ENCODE measurements at places on chromosomes 5 and 9. TPM values are rescaled to one million over a fixed set of nuclear protein-coding genes. Genes with fewer than 3 reads are reported as not detected.

Gene MARCHF3
- 17.7 TPM for total RNA-seq

Gene PCDHGB2
- 3.8 TPM for total RNA-seq

Gene DND1
- 2.3 TPM for total RNA-seq

Gene LCN10
- 0.75 TPM for total RNA-seq

Gene GCNT1
- 33.7 TPM for total RNA-seq

Gene ANKS6
- 44.5 TPM for total RNA-seq

Gene SHISAL2B
- 5.0 TPM for total RNA-seq

Gene IFNA5
- total RNA-seq, result not detected

Gene GHR
- 0.20 TPM for total RNA-seq

Gene GABRP
- total RNA-seq, result 1.5 TPM

Gene DMRT3
- not detected for total RNA-seq

DNA sequence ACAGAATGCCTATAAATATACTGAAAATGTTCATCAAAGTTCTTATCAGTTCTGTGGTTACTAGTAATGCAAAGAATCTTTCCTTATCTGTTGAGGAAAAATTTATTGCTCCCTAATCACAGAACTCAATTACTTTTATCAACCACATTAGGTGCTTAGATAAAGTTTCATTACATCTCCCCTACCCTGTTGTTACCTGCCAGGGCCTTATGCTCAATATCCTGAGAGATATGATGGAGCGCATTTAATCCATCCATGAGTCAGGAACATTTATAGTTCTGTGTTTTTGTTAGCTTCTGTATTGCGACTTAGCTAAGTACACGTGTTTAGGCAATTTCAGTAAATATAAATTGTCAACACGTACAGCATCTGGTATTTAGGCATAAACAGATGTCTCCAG lies 164.3 kb upstream of the ST8SIA4 start:
- DNase-seq, result no peak

- no peak for DNase-seq
Observed at GRCh38 chr5:82384034-82384750, 106.0 kb upstream of the RPS23 start.

GRCh38 chr5:136213919-136214493 lies 21.0 kb upstream of the SMIM32 start:
- DNase-seq, result no peak

GRCh38 chr5:63916786-63917185 lies 45.5 kb downstream of the HTR1A start:
- DNase-seq, result no peak

DNA sequence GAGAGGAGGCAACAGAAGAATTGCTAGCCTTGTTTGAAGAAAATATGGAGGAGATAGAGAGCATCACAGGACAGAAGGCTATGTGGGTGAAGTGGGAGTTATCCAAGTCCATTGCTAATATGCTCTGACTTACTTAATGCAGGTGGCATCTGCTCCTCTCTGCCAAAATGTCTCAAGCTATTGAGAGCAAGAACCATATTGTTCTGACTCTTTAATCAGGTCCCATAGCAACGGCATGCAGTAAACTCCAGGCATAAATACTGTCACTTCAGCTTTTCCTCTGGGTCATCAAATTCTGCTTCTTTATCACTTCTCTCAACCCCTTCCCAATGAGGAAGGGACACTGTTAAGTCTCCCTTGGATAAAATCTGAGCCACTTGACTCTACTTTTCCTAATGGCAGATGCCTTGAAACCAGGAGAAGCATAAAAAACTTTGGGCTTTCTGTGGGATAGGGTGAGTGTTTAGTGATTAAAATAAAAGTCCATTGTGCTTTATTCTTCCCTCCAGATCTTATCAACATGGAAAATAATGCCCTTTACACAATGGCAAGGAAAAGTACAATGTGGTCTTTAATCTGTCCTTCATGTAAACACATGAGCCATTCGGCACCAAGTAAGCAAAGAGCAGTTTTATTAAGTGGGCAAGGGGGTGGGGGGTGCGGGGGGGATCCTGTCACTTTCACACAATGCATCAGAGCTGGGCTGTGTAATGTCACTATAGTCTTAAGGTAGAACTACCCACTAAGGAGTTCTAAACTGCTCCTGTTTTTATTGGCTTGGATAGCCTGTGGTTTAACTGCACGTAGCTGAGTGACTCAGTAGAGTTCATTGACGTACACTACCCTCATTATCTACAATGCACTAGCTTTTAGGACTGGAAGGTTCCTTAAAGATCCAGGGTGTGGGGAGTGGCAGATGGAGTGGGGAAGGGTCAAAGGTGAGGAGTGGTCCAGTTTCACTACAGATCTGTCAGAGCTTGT lies 71.0 kb upstream of the TARS1 start:
- DNase-seq, result no peak

- DNase-seq, result no peak
Observed at GRCh38 chr5:58300346-58300895, 159.5 kb downstream of the PLK2 start.

- DNase-seq, result no peak
Observed at GRCh38 chr5:76608833-76609232, 14.4 kb downstream of the F2RL2 start.

DNA sequence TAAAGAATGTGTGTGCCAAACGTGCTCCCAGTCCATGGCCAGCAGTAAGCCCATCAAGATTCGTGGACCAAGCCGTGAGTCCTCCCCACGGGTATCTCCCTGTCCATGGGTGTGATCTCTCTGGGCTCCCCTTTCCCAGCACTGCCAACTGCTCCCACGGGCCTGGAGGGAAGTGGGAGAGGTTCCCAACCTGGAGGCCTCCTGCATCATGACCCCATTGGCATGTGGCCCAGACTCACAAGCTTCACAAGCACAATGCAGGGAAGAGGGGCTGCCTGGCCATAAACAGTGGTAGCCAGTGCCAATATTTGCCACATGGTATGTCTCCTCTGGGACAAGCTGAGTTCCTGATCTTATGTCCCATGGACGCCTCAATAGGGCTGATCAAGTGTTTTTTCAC lies 59.1 kb downstream of the ABLIM3 start:
- no peak for DNase-seq

- DNase-seq, result no peak
Observed at GRCh38 chr5:116145416-116145815, 60.6 kb downstream of the COMMD10 start.

DNA sequence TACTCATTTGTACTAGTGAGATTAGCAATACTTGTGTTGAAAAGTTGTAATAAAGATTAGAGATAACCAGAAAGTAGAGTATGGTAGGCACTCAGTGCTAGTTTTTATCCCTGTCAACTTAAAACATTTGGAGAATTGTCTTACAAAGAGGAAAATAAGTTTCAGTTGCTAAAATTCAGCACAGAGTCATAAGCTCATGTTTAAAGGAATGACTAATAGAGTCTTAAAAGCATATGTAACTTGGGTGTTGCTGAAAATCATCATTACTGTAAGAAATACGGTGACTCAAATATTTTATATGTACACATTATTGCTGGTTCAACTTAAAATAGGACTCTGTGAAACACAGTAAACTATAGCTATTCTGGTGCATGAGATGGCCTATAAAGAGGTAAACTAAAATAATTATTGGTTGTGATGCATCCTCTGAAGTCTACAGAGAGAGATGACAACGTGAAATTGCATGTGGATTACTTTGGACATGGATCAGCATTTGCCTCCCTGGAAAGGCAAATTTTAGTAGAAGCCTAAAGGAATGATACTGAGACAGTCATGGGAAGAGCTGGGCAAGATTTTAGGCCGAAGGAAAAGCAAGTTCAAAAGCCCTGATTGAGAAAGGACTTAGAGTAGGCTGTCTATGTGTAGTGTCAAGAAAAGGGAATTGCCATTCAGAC lies 34.6 kb downstream of the SGCD start:
- DNase-seq, result no peak

DNA sequence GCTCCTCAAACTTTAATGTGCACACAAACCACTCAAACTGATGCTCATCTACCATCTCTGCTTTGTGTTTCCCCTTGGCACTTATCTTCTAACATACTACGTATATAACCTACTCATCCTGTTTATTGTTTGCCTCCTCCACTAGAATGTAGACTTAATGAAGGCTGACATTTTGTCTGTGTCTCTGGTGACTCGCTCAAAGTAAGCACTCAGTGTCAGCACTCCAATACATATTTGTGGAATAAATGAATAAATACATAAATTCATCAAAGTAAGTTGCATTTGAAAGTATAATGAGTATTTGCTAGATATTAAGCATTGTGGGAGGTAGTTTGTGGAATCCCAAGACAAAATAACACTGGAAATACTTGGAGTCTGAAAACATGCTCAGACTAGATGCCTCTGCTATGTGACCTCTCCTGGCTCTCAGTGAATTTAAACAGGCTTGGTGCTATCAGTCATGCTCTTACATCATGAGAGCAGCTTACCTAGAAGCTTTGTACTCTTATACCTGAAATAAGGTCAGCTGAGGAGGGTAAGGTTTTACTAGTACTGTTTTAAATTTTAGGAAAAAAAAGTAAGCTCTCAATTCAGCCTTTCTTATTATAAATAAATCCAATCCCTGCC lies 37.0 kb upstream of the RANBP6 start:
- DNase-seq, result no peak

GRCh38 chr5:149754172-149754880 lies 24.2 kb downstream of the PPARGC1B start:
- DNase-seq, result no peak

- DNase-seq, result no peak
Observed at GRCh38 chr5:53956196-53956595, 354.2 kb downstream of the ARL15 start.

GRCh38 chr5:94161801-94162200 lies 420.4 kb upstream of the POU5F2 start:
- DNase-seq, result no peak

- DNase-seq, result no peak
Observed at GRCh38 chr5:159005062-159005461, 94.7 kb downstream of the EBF1 start.

DNA sequence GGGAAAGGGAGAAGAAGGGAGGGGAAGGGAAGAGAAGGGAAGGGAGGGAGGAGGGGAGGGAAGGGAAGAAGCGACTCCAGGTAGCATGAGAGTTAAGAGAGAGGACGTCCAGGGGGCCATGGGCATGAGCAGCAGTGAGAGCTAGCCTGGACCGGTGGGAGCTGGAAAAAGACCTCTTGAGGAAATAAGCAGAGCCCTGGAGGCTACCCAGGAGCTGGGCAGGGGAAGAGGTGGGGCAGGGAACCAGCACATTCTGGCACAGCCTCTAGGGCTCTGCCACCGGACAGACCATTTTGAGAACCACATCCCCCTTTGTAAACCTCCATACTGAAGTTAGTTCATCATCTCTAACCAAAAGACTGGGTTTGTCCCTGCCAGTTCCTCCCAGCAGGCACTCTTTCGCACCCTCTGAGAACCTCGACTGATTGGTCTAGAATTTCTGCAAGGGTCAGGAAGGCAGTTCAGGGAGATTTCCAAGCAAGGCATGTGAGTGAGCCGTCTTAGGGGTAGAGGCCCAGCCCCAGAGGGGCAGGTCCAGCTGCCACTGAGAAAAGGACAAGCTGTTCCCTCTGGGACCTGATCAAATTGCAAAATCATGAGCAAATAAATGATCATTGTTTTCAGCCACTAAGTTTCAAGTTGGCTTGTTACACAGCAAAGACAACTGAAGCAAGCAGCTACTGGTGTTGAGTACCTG lies 11.6 kb downstream of the NAIF1 start:
- peak; percentile 59 for DNase-seq

- no peak for DNase-seq
Observed at GRCh38 chr5:64806537-64806936, 37.8 kb downstream of the CWC27 start.

- DNase-seq, result no peak
Observed at GRCh38 chr9:83336706-83337105, 201.5 kb downstream of the FRMD3 start.

DNA sequence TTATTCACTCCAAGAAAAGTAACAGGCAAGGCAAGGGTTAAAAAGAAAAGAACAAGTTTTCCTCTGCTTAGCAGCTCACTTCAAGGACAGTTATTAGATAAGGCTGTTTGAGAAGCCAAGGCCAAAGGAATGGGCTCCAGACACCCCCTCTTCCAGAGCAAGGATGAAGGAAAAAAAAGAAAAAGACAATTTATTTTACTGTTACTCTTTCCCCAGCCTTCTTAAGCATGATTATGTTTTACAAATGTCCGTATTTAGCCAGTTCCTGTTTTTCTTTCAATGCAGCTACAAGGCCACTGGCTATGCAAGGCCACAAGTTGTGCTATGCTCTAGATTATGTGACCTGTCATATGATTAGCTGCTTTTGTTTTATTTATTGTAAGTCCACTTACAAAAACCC lies 106.5 kb upstream of the SIMC1 start:
- no peak for DNase-seq

GRCh38 chr9:137000177-137000930 lies 4.0 kb upstream of the CLIC3 start:
- DNase-seq, result no peak

DNA sequence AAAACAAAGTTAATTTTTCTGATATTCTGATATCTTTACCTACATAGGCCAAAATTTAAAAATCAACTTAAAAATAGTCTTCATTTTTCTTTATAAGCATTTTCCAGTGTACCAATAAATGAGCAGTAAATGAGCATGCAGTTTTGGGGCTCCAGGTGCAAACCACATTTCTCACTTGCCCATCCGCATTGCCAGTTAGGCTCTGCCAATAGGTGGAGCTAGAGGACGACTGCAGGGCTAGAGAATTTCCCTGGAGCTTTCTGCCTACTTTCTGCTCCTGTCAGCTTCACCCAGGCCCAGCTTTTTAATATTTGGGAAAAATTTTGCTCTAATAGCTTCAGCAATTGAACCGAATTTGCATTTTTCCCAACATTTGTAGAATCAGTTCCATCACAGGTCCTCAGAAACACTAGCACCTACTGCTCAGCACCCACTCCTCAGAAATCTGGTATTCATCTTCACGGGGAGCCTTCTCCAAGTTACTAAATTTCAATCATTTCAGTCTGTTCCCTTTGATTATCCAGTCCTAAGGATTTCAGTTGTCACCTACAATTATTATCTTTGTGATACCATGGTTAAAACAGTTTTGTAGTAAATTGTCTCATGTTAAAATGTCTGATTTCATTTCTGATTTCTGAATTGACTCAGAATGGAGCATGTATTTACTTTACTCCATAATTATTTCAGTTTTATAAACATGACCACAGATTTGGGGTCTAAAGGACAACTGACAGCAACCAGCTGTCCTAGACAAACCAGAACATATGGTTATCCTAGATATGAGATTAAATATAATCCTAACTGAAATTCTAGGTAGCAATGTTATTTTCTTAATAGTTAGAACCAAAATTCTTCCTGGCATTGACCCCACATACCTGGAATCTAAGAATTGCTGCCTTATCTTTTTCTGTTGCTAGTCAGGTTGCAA lies 104.6 kb upstream of the FAM174A start:
- DNase-seq, result peak; percentile 57

- no peak for DNase-seq
Observed at GRCh38 chr5:95102687-95103086, 182.2 kb downstream of the MCTP1 start.

DNA sequence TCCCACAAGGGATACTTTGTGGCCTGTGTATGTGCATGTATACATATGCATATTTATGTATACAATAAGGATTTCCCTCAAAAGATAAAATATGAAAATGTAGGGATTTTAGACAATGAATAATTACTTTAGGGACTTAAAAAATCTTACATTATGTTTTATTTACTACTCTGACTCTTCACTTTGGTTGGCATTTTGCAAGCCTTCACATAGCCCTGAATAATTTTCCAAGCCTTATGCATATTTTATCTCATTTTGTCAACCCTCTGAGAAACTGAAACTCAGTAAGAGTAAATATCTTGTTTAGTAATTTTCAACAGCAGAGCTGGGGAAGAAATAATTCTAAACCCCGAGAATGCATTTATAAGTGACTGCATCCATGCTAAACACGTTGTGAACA lies 153.0 kb upstream of the SLC24A2 start:
- no peak for DNase-seq

GRCh38 chr5:75335486-75335885 lies 1.5 kb upstream of the HMGCR start:
- DNase-seq, result no peak

- DNase-seq, result no peak
Observed at GRCh38 chr5:79070350-79070667, 742 bp downstream of the BHMT2 start.

All from H9 (cell line).